Activated T-cell treated with anti-CD3 and anti-CD28 coated beads, Interleukin-2, amount 50 U/mL, for 4 hours (primary cell): ENCODE measurements at places on chromosomes 5 and 9. TPM values are rescaled to one million over a fixed set of nuclear protein-coding genes. Genes with fewer than 3 reads are reported as not detected.

Gene PDE6A
- total RNA-seq: not detected

Gene TAF1L
- 0.05 TPM for total RNA-seq

Gene MYOZ3
- total RNA-seq: not detected

Gene GARIN3
- total RNA-seq: 0.25 TPM

Gene FAM200C
- 0.38 TPM for total RNA-seq

Gene PHF2
- 20.8 TPM for total RNA-seq

Gene NUTM2F
- not detected for total RNA-seq

Gene CRHBP
- total RNA-seq: not detected

Gene TRPM6
- total RNA-seq: 0.18 TPM

Gene SPINK1
- 4.7 TPM for total RNA-seq

Gene QRFP
- not detected for total RNA-seq

Gene SLC26A2
- 7.9 TPM for total RNA-seq

Gene NXNL2
- total RNA-seq: not detected

Gene XRCC4
- 7.6 TPM for total RNA-seq

DNA sequence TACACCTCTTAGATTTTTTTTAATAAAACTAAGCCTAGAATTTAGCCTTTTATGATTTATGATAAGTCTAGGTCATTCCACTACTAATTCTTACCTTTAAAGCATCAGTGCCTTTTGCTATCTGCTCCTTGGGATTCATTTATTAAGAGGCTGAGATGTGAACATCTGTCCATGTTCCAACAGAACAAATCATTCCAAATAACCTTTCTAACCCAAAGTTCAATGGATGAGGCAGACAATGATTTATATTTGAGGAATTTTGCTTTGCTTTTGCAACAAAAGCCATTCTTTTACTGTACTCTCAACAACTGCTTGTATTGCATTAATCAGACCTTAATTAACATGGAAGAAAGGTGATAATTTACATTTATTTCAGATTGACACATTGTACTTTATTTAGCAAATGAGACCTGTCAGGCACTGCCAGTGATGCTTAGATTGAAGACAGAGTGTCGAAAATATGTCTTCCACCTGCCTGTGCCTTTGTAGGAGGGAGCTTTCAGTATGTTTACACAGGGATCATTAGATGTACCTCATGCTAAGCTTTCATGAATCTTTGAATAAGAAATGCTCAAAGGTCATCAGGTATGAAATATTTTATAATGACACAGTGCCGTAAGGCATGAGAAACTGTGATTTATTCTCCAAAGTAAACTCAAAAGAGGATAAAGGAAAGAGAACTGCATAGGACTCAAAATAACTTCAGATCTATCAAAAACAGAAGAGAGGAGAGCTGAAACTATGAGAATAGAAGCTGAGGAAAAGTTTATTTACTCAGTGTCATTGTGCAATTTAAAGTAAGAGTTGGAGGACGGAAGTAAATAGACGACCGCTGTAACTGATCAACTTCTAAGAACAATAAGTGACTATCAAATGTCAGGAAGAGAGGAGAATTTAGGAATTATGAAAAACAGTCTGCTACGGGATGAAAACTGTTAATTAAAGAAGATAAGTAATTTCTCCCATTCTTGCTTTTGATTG, 36.7 kb upstream of the IZUMO3 start:
- no peak for DNase-seq

- DNase-seq: no peak
Measured at GRCh38 chr9:113656771-113657670, 193.5 kb downstream of the RGS3 start.

GRCh38 chr9:366620-367019, 152.0 kb downstream of the DOCK8 start:
- no peak for DNase-seq

GRCh38 chr5:114782869-114783268, 386.8 kb downstream of the TRIM36 start:
- no peak for DNase-seq

GRCh38 chr9:95463148-95464060, 53.4 kb downstream of the PTCH1 start:
- DNase-seq: no peak

DNA sequence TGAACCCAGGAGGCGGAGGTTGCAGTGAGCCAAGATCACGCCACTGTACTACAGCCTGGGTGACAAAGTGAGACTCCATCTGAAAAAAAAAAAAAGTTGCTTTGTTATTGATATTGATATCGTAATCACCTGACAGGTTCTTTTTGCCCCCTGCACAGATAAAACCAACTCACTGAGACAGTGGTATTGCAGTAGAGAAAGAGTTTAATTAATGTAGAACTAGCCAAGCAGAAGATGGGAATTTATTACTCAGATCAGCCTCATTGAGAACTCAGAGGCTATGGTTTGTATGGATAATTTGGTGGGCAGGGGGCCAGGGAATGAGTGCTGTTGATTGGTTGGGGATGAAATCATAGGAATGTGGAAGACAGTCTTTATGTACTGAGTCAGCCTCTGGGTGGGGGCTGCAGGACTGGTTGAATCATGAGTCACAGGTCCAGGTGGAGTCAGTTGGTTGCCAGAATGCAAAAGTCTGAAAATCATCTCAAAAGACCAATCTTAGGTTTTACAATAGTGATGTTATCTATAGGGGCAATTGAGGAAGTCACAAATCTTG, 35.8 kb upstream of the MEGF10 start:
- no peak for DNase-seq

DNA sequence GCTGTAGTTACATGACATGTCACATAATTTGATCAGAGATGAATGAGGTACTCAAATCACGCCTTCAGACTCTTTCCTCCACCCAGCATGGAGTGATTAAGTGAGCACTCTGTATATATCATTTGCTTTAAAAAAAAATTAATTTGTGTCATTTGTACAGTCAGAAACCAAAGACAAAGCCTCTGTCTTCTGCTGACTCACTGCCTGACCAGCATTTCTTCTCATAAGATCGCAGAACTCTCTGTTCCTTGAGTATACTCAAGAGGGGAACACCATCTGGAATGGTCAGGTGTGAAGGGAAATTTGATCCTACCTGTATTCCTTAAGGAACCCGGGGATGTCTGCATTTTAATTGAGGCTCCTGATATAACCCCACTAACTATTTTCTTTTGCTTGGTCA, 254.4 kb downstream of the FAM114A2 start:
- DNase-seq: no peak

DNA sequence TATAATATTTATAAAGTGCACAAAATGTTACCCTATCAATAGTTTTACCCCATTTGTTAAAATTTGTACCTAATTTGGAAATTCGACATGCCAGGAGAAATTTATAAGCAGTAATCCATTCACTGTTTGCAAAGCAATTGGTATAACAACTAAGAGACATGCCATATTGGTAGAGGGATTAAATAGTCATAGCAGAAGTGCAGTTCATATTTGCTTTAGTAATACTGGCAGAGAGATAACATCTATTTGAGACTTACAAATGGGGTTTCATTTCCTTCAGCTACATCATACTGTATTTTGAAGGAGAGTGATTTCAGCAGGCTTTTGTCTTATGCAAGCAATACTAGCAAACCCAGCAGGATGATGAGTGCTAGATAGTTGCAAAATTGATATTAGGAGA, 610.4 kb upstream of the CDH10 start:
- DNase-seq: no peak

DNA sequence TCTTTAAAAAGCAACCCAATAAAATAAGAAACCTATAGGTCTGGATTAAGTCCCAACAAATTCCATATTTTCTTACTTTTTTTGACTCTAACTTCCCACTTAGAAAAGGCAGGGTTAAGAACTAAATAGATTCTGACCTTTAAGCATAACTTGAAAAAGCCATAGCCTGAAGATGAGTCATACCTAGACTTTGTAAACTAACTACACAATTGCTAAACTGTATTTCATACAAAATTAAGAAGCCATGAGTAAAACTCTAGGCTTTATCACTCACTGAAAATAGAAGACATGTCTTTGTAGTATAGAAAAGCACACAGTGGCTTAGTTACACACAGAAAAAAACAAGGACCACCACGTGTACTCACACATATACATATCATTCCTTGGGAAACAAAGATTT, 51.5 kb downstream of the MLLT3 start:
- DNase-seq: no peak

- no peak for DNase-seq
Measured at GRCh38 chr9:116927726-116928125, 240.6 kb downstream of the TRIM32 start.

DNA sequence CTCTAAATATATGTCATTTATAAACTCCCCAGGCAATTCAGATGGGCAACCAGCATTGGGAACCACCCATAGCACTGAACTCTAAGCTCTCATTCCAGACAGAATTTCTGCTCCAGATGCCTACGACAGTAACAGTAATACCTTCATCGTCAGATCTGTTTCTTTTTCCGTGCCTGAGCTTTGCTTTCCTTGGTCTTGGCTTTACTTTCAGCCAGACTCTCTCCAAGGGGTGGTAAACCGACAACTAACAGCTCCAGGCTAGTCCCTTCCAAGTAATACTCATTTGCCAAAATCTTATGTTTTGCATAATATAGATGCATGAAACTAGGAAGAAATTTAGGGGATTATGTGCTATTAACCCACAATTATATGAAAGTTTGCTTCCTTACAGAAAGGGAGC, 102.3 kb downstream of the PJA2 start:
- DNase-seq: no peak

DNA sequence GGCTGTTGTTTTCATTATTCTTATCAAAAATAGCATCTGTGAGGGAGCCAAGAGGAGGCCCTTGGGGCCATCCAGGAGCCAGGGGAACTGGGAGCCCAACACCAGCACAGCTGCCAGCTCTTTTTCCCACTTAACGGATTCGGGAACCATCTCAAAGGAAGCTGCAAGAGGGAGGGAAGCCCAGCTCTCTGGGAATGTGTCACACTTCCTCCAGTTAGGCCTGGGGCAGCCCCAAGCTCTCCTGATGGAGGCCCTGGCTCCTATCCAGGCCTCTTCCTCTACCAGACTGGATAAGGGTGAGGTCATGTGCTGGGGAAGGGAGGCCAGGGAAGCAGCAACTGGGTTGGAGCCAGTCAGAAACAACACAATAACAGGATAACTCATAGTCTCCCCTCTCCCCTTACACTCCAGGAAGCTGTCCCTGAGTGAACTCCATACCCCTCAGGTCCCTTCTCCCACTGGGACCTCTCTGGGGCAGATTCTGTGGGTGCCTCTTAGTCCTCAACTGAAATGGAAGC, 12.7 kb downstream of the CSF2 start:
- no peak for DNase-seq

GRCh38 chr5:67437905-67438845, 241.6 kb upstream of the CD180 start:
- no peak for DNase-seq

DNA sequence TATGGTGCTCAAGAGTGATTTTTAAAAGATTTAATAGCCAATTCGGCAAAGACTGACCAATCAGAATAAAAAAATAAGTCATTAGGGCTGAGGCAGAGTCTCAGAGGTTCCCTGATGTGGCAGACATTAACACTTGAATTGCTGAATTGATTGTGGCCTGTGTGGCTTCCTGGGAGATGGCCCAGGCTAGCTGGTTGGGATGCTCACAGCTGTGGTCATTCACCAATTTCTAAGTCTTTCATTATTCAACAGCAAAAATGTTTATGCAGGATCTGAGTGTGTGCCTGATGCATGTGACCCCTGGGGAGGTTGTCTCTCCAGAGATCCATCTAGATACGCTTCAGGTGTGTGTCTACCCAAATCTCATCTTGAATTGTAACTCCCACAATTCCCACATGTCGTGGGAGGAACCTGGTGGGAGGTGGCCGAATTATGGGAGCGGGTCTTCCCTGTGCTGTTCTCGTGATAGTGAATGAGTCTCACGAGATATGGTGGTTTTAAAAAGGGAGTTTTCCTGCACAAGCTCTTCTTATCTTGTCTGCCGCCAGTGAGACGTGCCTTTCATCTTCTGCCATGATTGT, 632.6 kb upstream of the SEMA6A start:
- no peak for DNase-seq

DNA sequence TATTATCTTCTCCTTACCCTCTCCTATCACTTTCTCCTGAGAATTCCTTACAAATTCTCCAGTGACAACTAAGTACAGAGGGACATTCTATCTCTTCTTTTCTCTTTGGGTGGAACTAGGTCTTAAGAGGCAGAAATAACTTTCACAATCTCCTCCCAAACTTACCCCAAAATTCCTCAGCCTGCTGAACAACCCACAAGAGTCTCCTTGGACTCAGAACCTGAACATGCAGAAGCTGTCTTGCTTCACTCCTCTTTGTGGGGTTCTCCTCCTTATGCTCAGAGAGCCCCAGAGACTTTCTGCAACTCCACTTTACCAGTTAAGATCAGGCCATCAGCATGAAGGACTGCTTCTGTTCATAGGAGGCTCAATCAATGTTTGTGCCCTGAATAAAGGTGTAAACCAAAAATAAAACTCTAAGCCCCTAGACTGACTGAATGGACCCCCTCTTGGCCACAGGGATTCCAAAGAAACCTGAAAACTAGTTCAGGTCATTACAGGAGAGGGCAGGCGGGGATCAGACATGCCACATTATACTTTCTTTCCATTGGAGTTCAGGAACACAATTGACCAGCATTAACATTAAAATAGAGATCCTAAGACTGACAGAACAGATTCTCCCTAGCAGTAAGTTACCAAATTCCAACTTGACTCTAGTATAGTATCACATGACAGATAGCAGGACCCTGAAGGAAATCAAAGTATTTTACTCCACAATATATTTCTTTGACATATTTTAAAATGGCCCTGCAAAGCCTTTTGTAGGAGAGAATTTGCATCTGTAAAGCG, 179.7 kb upstream of the FBXL17 start:
- no peak for DNase-seq

DNA sequence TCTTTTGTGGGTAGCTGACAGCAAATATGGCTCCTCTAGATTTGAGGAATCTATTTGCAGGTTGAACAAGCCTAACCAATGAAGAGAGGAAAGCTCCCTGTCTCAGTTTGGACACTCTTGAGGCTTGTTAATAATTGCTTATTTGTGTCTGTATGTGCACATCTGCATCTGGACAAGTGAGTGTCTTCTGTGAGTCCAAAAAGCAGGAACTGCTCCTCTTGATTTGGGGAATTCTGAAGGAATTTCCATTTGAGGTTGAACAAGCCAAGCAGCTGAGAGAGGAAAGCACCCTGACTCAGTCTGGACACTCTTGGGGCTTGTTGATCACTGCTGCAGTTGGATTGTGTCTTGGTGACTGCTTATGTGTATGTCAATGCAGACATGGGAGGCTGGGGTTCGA, 211.6 kb downstream of the DTWD2 start:
- DNase-seq: no peak

GRCh38 chr9:81579381-81579780, 110.0 kb downstream of the TLE1 start:
- DNase-seq: no peak

DNA sequence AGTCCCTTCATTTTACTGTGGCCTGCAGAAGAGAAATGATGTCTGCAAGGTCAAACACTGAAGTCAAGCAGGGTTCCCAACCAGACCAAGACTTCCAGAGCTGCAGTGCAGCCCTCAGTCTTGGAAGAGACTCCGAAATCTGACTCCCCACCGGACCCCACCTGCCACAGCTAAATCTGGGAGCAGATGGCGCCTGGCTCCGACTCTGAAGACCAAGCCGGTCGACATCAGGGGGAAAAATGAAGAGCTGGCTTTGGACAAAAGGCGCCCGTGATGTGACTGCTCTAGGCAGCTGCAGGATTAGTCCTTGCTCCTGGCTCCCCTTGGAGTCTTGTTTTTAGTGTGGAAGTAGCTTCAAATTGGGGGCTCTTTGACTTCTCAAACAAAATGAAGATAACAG, 72.4 kb upstream of the ZNF622 start:
- no peak for DNase-seq

- no peak for DNase-seq
Measured at GRCh38 chr5:175746851-175747250, 89.0 kb downstream of the HRH2 start.
